ENCODE measurements at places on chromosomes 12 and 14.

GRCh38 chr14:74934041-74934440 is 11.0 kb upstream of the RPS6KL1 start:
- DNase-seq, result no peak

DNA sequence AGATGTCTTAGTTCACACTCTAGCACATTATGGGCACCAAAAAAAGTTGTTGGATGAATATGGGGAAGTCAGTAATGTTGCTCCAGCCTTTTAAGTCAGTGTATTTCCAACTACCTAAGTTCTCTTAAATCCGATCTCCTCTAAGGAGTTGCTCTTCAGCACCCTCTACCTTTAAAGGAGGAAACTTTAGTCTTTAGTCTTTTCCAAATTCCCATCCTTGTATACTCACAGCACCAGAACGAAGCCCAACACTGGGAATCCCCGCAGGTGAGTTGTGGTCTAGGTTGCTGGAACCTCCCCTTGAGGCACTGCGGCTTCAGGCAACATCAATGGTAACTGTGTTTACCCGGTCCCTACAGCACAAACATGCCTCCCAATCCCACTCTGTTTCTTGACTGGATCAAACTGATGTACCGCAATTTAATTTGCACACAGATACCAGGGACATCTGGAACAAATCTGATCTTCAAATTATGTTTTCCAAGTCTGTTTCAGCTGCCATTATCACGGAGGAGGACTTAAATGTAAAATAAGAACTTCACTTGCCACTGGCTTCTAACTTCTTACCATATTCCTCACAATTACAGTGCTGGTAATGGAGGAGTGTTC is 179.0 kb downstream of the FOXN3 start:
- DNase-seq, result peak; percentile 61

GRCh38 chr12:87085286-87085685 is 829.1 kb upstream of the MGAT4C start:
- no peak for DNase-seq

DNA sequence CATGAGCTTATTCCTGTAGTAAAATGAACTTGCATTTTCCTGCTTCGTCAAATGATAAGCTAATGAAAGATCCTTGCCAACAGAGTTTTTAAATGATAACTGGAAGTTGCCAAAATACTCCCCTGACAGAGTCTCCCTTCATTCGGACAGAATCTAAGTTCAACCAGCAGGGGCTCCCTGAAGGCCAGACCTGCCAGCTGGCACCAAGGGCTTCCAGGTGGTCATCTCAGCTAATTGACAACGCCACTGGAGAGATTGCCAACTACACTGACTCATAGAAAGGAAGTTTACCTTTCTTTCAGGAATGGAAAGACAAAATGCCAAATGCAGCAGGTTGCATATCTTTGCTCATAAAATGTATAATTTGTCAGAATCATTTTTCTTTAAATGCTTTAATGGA is 462.8 kb downstream of the GXYLT1 start:
- DNase-seq, result no peak

GRCh38 chr14:74615735-74616134 is 3.7 kb upstream of the LTBP2 start:
- DNase-seq, result no peak

GRCh38 chr12:39620659-39621658 is 1.4 kb upstream of the ABCD2 start:
- DNase-seq, result no peak

- DNase-seq, result no peak
These were observed 11.8 kb upstream of the EDDM3A start for GRCh38 chr14:20733684-20734429.

GRCh38 chr12:9391815-9392214 is 183.6 kb upstream of the PZP start:
- no peak for DNase-seq

DNA sequence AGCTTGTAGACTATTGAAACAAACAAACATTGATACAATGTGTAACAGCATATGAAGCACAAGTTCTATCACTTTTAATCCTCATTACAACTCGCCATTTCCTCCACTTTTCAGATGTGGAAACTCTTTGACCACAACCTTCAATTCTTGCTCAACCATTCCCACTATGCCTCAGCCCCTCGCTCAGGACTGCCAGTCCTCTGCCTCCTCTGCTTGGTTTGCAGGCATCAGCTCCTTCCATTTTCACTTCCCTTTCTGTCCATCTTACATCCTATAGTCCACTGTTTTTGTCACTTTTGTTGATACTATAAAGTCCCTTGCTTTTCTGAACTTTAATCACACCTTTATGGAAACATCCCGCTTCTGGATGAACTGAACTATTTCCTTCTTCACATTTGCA is 28.2 kb upstream of the CD27 start:
- no peak for DNase-seq

DNA sequence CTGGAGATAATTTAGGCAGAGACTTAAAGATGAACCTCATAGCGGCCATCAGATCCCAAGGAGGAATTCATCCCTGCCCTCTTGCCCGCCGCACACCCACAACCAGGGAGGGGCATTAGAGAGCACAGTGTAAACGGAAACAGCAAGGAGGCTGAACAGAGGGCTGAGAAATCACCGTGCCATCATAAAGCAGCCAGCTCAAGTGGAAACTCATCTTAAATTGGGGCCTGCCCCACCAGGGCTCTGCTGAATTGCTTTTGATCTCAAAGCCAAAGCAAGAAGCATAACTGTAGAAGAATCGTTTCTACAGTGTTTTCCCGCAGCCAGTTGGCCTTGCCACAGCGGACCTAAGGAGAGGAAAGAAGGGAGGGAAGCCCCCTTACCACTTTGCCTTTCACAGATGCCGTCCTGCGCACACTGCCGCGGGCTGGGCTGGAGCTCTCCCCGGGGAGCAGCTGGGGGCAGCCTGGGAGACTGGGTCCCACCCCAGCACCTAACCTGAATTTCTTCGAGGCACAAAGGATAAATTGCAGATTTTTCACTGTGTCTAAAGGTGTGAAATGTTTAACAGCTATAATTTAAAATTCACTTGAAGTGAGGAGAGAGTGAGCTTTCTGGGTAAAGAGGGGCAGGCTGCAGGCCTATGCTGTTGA is 51.8 kb upstream of the MMP17 start:
- no peak for DNase-seq

DNA sequence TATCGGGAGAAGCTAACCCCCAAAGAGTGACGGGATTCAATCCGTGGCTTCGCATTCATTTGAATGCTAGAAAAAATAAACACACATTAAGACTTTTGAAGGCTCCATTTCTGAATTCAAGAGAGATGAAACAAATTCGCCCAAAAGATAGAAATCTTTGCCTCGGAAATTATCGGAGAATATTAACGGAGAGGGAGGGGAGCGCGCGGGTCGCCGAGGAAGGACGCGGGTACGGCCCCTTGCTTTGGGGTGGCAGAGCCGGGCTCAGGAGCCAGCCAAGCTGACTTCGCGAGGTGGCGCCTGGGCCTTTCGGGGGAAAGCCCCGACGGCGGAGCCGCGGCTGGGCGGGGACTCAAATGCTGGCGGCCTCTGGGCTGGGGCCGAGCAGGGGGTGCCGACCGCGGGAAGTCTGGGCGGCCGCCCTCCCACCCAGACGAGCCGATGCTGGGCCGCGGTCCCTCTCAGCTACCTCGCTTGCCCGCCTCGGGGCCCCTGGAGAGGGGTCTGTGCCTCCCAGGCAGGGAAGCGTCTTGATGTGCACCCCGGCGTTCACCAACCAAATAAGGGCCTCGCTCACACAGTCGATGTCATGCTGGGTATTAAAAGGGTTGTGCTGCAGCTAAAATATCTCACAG is 14.7 kb downstream of the NKX2-1 start:
- DNase-seq, result peak; percentile 31

GRCh38 chr12:108551535-108551934 is 9.4 kb downstream of the SART3 start:
- DNase-seq, result no peak

GRCh38 chr12:54622463-54623183 is 12.1 kb downstream of the LACRT start:
- no peak for DNase-seq

GRCh38 chr12:71070416-71071128 is 87.2 kb downstream of the TSPAN8 start:
- no peak for DNase-seq

DNA sequence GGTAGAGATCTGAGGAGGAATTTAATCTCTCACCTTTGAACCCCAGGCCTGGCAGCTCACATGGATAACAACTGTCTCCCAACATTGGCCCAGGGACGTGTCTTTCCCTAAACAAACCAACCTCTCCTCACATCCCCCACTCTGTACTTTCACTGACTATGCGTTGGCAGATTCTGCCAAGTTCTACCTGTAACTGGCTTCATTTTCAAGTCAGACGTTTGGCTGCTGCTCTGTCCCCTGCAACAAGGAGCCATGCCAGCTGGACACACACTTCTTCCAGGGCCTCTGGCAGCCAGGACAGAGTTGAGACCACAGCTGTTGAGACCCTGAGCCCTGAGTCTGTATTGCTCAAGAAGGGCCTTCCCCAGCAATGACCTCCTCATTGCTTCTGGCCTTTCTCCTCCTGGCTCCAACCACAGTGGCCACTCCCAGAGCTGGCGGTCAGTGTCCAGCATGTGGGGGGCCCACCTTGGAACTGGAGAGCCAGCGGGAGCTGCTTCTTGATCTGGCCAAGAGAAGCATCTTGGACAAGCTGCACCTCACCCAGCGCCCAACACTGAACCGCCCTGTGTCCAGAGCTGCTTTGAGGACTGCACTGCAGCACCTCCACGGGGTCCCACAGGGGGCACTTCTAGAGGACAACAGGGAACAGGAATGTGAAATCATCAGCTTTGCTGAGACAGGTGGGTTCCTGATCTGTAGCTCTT is at the start of gene INHBC:
TSS of gene INHBC (plus strand) at position 268 of the 707 bp plus-strand sequence. CDS start at position 371, 103 bp downstream.
- no peak for DNase-seq

GRCh38 chr12:25502118-25502517 is 51.0 kb downstream of the LMNTD1 start:
- no peak for DNase-seq

DNA sequence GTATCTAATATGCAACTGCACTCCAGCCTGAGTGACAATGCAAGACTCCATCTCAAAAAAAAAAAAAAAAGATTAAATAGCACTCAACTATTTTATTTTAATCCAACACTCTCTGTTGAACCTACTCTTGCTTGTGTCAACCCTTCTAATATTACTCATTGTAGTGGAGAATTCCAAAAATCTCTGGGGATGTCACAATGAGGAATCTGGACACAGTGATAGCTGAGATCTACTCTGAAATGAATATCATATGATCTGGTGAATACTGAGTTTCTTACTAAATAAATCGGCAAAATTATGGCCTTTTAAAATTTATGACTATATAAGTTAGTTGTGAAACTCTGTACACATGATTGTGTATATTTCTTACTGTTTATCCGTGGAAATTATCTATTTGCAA is 418.2 kb downstream of the BCAT1 start:
- no peak for DNase-seq

DNA sequence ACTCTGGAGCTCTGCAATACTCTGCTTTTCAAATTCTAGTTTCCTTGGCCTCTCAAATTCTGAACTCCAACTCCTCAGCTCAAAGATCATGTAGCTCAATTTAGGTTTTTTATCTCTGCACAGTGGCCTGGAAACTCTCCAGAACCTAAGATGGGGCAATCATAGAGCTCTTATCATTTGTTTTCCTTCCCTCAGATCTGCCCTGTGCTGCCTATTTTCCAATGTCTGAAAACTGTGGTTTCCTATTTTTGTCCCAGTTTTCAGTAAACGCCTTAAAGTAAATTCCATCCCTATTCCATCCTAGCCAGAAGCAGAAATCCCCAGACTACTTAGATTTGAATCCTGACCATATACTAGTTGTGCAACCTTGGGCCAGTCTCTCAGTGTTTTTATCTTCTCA is 73.2 kb downstream of the CEP83 start:
- DNase-seq, result no peak

- no peak for DNase-seq
These were observed 44.6 kb upstream of the C14orf132 start for GRCh38 chr14:95994593-95994928.

- DNase-seq, result peak; percentile 88
These were observed 14.0 kb downstream of the TAMALIN start for GRCh38 chr12:52020539-52021336.

DNA sequence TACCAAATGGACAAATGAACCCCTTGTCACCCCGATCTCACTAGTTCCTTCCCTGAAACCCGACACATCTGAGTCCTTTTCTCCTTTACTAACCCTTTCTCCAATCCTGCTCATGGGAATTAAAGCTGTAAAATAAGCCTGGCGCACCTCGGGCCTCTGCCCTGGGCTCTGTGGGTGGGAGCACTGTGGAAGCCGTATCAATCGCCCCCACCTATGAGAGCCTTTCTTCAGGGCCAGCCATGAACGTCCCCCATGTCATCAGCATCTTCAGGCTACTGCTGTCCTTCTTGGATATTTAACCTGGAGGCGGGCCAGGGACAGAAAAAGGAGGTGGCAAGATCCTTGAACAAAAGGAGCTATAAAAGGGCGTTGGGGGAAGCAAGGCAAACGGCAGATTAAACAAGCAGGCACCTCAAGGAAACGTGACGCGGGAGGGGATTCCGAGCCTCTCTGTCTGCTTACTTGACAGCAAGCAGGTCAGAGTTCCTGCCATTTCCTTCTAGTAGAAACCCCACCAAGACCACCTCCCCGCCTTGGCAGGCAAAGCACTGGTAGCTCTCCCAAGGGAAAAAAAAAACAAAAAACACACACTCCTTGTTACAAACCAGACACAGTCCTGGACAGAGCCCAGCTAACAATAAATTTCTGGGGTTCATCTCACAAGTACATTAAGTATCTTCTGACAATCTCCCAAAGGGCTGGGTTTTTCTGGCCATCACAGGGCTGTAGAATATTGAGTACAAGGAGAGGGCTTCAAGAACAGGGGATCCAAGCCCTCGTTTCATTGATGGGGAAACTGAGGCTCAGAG is 62.9 kb downstream of the DPF3 start:
- DNase-seq, result no peak

DNA sequence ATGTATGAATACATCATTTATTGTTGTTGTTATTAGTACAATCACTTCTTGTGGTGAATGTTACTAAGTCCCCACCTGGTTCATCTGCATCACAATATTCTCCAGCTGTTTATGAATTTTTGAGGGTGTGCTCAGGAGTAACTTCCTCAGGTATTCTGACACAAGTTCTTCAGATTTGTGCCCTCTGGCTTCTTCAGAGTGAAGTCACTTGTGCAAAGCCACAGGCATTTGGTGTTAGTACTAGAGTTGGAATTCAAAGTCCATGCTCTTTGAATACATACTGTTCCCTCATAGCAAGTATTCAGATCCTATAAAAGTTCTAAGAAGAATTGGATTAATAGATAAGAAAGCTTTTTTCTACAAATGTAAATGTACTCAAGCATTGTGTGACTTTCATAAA is 150.3 kb upstream of the AVPR1A start:
- DNase-seq, result no peak

DNA sequence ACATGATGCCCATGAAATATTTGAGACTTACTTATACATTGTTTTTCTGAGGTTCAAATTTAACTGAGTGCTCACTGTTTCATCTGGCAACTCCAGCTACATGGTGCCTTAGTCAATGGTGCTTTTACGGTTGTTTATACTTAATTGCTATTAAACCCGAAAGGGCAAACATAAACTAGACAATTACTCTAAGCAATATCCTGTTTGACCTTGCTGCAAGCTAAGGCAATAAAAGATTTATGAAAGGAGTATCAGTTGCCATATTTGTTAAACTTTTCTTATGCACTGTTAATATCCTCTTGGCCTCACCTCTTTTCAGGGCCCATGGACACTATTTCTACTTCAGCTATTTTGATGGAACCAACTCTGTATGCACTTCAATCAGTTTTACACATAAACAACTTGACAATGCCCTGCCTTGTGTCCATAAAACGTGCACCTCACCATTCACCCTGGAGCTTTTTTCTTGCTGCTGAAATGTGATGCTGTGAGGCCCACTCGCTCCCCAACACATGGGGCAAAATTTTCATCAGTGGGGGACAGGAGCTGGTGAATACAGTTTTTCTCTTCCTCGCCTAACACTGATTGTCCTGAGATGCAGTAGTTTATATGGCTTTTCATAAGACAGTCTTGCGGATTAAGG is 64.1 kb upstream of the HIF1A start:
- no peak for DNase-seq
